ENCODE measurements at places on chromosomes 3 and 15.
A peak's percentile ranks its signal among the peaks of the same experiment; 100 is the strongest.

GRCh38 chr3:59290358-59290757 lies 240.5 kb upstream of the CFAP20DC start:
- no peaks in the 10 kb centered on the region for H3K4me1 ChIP-seq
- H3K27me3 ChIP-seq: no peaks in the 10 kb centered on the region
- no peak overlapping the region for H3K4me3 ChIP-seq
- H3K27ac ChIP-seq: no peak overlapping the region
- no peak for DNase-seq

DNA sequence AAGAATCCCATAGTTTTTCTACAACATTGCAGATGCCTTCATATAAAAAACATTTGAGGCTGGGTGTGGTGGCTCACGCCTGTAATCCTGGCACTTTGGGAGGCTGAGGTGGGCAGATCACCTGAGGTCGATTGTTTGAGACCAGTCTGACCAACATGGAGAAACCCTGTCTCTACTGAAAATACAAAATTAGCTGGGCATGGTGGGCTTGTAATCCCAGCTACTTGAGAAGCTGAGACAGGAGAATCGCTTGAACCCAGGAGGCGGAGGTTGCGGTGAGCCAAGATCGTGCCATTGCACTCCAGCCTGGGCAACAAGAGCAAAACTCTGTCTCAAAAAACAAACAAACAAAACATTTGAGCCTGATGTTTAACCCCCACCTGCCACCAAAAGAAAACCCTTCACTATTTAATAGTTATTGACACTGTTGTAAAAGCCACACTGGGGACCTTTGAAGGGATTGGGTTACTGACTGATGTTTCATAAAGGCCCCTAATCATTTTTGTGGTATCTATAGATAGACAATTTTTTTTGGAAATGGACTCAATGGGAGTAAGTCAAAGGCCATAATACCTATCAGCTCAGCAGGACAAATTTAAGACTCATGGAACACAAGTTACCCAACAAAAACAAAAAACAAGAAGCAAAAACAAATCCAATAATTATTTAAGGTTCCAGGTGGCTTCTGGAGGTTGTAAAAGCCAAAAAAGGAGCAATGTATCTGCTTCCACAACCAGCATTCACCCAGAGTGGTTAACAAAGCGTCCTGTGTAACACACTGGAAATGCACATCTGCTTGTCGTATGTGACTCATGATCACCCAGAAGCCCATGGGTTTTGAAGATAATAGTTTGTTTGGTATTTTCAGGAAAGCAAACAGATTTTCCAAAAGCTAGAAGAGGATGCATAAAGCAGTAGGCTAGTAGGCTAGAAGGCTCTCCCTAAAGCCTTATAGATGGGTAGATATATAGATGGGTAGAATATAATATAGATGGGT lies 41.2 kb downstream of the CDCP1 start:
- H3K4me3 ChIP-seq: no peak overlapping the region

- H3K36me3 ChIP-seq: no peaks in the 10 kb centered on the region
Measured at GRCh38 chr3:68963891-68964290, 31.5 kb upstream of the TAFA4 start.

DNA sequence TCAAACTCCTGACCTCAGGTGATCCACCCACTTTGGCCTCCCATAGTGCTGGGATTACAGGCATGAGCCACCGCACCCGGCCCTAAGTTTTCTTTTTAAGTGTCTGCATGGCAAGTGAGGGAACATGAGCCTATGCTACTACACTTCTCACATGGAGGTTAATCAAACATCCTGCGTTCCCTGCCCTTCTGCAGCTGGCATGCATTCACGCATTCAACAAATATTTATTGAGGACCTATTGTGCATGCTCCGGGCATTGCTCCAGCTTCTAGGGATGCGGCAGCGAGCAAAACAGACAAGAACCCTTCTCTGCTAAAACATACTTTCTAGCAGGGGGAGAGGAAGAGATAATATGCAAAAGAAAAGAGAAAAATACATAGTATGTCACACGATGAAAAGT lies 42.6 kb upstream of the ACKR4 start:
- no peaks in the 10 kb centered on the region for H3K36me3 ChIP-seq
- DNase-seq: no peak
- H3K27me3 ChIP-seq: no peaks in the 10 kb centered on the region
- H3K4me3 ChIP-seq: no peak overlapping the region

DNA sequence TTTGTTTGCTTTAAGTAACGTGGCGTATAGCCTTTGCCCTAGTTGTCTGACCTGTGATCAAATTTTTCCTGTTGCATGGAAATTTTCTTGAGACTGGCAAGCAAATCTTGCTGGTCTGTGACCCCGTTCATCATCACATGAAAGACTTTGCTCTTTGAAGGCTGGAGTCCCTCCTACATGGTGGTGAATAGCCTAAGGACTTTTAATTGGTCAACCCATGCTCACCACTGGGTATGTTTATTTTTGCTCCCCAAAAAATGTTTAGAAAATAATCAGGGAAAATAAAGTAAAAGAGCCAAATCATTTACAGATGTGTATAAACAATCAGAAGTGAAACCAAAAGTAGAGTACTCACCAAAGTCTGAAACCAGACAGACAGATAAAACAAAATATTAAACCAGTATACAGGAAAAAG lies 1075.3 kb upstream of the ALCAM start:
- no peak overlapping the region for H3K4me3 ChIP-seq
- no peaks in the 10 kb centered on the region for H3K27me3 ChIP-seq
- H3K27ac ChIP-seq: no peak overlapping the region

- no peak overlapping the region for H3K4me3 ChIP-seq
- H3K36me3 ChIP-seq: no peaks in the 10 kb centered on the region
- H3K27me3 ChIP-seq: no peaks in the 10 kb centered on the region
- peak overlapping the region; percentile 89 for H3K27ac ChIP-seq
- DNase-seq: no peak
Measured at GRCh38 chr15:31341496-31342195, 15.0 kb downstream of the KLF13 start.

DNA sequence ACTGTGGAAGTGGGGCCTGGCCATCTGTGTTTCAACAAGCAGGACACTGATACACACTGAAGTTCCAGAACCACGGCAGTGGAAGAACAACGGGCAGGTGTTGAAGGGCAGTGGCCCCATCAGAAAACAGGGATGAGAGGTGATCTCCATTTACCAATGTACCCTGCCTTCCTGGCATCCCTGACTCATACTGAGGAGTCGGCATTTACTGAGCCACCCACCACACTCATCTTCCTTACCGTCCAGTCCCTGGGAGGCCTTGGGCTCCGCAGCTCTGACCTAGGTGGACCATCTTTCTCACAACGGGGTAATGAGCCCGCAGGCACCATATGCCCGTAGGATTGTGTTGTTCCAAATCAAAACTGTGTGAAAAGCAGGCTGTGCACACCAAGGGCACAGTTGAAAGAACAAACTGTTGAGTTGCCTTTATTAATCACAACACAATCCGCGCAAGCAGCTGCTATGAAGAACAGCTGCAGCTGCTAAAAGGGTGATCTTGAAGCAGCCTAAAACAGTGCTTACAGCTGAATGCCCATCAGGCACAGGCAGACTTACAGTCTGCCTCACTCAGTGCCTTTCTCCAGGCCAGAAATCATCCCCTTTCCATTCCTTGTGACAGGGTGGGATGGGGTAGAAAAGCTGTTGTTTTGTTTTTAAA lies 12.9 kb downstream of the MB21D2 start:
- DNase-seq: no peak
- H3K36me3 ChIP-seq: no peaks in the 10 kb centered on the region
- no peak overlapping the region for H3K4me3 ChIP-seq
- no peak overlapping the region for H3K27ac ChIP-seq

DNA sequence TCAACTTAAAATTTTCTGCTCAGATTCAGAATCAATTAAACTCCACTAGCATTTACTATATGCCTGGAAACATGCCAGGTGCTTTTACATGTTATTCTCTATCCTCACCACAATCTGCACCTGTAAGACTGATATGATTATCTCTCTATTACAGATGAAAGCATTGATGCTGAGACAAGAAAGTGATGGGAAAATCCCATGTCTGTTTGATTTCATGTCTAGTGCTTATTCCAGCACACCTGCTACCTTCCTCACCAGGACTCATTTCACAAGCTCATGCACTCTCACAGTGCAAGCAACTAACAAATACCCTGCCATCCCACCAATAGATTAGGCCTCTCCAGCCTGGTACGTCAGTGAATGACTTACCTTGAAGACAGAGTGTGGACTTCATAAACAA lies 25.0 kb upstream of the BCL6 start:
- H3K27me3 ChIP-seq: no peaks in the 10 kb centered on the region
- DNase-seq: no peak
- no peak overlapping the region for H3K4me3 ChIP-seq
- no peaks in the 10 kb centered on the region for H3K36me3 ChIP-seq
- no peaks in the 10 kb centered on the region for H3K4me1 ChIP-seq

DNA sequence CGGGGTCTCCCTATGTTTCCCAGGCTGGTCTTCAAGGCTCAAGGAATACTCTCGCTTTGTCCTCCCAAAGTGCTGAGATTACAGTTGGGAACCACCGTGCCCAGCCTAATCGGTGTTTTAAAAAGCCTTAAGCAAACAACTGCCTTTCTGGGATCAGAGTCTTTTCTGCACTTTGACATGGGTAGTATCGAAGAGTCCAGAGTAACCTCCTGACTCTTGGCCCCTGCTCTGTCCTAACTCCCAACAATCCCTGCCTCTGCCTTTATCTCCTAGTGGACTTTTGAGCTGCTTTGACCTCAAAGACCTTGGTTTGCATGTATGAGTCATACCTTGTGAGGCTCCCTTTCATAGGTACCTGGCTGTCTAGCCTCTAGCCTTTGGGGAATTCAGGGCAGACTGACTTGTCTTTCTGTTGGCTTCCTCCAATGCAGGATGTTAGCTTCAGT lies 21.0 kb upstream of the HACD2 start:
- no peak overlapping the region for H3K4me3 ChIP-seq
- H3K4me1 ChIP-seq: no peaks in the 10 kb centered on the region
- no peak for DNase-seq

DNA sequence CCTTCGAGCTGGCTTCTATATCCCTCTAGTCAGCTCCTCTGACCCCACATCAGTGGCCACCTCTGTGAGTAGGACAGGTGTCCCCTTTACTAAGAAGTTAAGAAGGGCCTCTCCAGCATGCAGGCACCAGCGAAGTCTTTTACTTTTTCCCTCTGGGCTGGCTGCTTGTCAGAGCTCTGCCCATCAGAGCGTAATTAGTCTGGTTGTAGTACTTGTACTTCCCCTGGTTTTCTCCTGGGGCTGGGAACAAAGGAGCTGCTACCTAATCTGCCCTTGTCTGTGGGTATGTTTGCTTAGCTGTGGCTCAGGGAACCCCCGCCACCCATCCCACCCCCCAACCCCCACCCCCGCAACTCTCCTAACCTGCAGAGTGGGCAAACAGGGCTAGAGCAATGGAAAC lies 27.4 kb upstream of the ALPK3 start:
- DNase-seq: no peak
- peaks cover 5% of the 10 kb centered on the region for H3K4me1 ChIP-seq
- H3K4me3 ChIP-seq: no peak overlapping the region
- no peak overlapping the region for H3K27ac ChIP-seq

DNA sequence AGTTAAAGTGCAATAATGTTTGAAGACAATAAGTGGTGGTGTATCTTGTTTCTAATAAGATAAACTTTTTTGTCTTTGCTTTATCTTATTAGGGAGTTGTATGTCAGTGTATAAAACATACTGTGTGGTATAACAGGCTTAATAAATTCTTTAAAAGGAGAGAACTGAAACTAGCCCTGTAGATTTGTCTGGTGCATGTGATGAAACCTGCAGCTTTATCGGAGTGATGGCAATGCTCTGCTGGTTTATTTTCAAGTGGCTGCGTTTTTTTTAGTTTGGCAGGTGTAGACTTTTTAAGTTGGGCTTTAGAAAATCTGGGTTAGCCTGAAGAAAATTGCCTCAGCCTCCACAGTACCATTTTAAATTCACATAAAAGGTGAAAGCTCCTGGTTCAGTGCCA lies 2.7 kb downstream of the RPL15 start:
- H3K27me3 ChIP-seq: no peaks in the 10 kb centered on the region
- peaks cover 4% of the 10 kb centered on the region for H3K36me3 ChIP-seq
- no peak overlapping the region for H3K4me3 ChIP-seq
- no peak for DNase-seq
- no peak overlapping the region for H3K27ac ChIP-seq

DNA sequence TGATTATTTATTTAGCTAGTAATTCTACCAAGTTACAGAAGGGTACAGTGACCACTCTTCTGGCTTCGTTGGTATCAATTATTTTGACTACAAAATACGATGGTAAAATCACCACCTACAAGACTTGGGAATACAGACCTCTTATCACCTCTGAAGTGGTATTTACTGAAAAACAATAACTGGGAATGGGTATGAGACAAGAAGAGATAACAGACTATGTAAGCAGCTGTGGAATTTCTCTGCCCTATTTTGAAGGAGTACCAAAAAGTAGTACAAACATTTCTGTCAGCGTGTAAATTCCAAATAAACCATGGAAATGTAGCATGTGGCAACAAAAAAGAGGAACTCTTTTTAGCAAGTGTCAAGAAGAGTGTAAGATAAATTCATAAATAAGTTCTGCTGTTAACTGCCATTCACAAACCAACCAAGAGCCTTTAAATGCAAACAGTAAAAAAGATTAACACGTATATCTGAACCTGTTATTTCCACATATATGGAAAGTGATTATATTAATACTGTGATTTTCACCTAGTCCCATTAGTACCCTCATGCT lies 77.0 kb upstream of the SLC12A8 start:
- no peak overlapping the region for H3K27ac ChIP-seq
- H3K4me1 ChIP-seq: peaks cover 10% of the 10 kb centered on the region
- H3K27me3 ChIP-seq: no peaks in the 10 kb centered on the region
- no peak for DNase-seq
- no peaks in the 10 kb centered on the region for H3K36me3 ChIP-seq
- H3K4me3 ChIP-seq: no peak overlapping the region

Measured in tibial nerve (tissue), 4 donors.